ENCODE measurements at places on chromosomes 5 and 9.

GRCh38 chr5:175475248-175475647 is 3.1 kb upstream of the SFXN1 start:
- DNase-seq, result no peak

- no peak for DNase-seq
Measured at GRCh38 chr9:5876026-5876425, 14.7 kb upstream of the MLANA start.

DNA sequence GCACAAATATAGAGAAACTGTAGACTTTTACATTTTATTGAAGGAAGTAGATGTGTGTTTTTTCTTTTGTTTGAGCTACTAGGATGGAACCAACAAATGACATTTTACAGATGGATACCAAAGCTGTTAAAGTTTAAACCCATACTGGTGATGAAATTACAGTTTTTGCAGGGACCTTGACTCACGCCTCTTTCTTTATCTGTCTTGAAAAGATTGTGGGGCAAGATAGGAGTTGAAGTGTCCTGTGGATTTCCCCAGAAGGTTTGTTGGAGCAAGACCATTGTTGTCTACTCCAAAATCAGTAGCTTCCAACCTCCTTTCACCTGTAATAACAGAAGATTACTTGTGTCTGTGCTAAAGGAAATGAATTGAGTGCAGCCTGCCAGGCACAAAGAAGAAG is 4.1 kb upstream of the C5orf63 start:
- no peak for DNase-seq

- DNase-seq, result no peak
Measured at GRCh38 chr9:16718296-16718695, 152.2 kb downstream of the BNC2 start.

- no peak for DNase-seq
Measured at GRCh38 chr5:175816348-175816747, 55.0 kb upstream of the CPLX2 start.

- no peak for DNase-seq
Measured at GRCh38 chr9:97923529-97924108, 1.3 kb upstream of the TRMO start.

GRCh38 chr5:135693371-135693955 is 114.7 kb upstream of the CXCL14 start:
- no peak for DNase-seq

Measured in stimulated activated CD8-positive, alpha-beta memory T cell treated with anti-CD3 and anti-CD28 coated beads, Interleukin-15, amount 100 ng/mL, for 4 hours (primary cell).